ENCODE measurements at places on chromosomes 16 and 17. TPM values are rescaled to one million over a fixed set of nuclear protein-coding genes. Genes with fewer than 3 reads are reported as not detected.

KCNJ18 gene
- not detected for polyA plus RNA-seq

PITPNM3 gene
- not detected for polyA plus RNA-seq

MIF4GD gene
- polyA plus RNA-seq: 96.6 TPM

VASN gene
- polyA plus RNA-seq: not detected

ADCY7 gene
- polyA plus RNA-seq: 72.8 TPM

SEC14L1 gene
- 7.7 TPM for polyA plus RNA-seq

PLLP gene
- polyA plus RNA-seq: 6.3 TPM

ZMYND15 gene
- 0.10 TPM for polyA plus RNA-seq

CRISPLD2 gene
- 0.07 TPM for polyA plus RNA-seq

KRTAP3-1 gene
- not detected for polyA plus RNA-seq

TBC1D28 gene
- not detected for polyA plus RNA-seq

NEUROD2 gene
- polyA plus RNA-seq: not detected

FDXR gene
- polyA plus RNA-seq: 7.2 TPM

TP53TG3F gene
- polyA plus RNA-seq: not detected
